ENCODE measurements at places on chromosomes 1 and 21.

GRCh38 chr1:51439895-51440294 lies 79.2 kb downstream of the EPS15 start:
- DNase-seq: no peak

DNA sequence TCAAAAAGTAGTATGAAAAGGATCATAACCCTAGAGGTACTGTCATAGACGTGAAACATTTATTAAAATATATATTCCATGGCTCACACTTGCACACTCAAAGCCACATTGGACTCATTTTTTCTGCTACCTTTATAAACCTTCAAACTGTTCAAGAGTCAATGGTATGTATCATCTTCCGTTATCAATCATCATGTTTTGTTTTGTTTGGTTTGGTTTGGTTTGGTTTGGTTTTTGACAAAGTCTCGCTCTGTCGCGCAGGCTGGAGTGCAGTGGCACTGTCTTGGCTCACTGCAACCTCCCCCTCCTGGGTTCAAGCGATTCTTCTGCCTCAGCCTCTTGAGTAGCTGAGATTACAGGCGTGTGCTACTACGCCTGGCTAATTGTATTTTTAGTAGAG lies 1.8 kb downstream of the IFNAR2 start:
- DNase-seq: no peak

GRCh38 chr1:173856014-173856413 lies 11.8 kb downstream of the GAS5 start:
- no peak for DNase-seq

- no peak for DNase-seq
Measured at GRCh38 chr1:32273391-32274208, 18.3 kb upstream of the HDAC1 start.

DNA sequence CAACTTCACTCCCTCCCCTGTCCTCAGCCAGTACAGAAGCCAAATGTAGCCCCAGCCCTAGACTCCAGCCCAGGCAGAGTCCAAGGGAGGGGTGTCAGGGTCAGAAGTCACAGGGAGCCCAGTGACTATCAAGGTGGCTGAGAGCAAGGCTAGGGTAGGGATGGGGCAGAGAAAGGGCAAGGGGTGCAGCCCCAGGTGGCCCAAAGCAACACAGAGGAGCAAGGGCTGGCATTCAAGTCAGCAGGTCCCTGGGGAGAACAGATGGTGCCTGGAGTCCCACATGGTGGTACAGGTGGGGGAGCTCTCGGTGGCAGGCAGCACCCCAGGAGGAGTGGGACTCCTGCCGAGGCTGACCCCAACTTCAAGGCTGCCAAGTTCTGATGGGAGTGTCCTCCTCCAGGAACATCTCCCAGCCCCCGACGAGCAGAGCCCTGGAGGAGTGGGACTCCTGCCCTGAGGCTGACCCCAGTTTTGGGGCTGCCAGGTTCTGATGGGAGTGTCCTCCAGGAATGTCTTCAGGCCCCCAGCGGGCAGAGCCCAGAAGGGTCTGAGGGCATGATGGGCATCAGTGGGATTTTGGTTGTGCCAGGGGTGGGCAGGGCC lies 3.7 kb upstream of the DVL1 start:
- DNase-seq: no peak

- no peak for DNase-seq
Measured at GRCh38 chr1:184242507-184242943, 144.3 kb upstream of the C1orf21 start.

Data from NCI-H446 treated with DMSO at 0.1 percent for 48 hours (cell line).